Endothelial cell of umbilical vein (primary cell): ENCODE measurements at places on chromosomes 1 and 21. TPM values are rescaled to one million over a fixed set of nuclear protein-coding genes. Genes with fewer than 3 reads are reported as not detected.

- no peaks in the 10 kb centered on the region for H3K27me3 ChIP-seq
- H3K36me3 ChIP-seq = no peaks in the 10 kb centered on the region
- no peak for DNase-seq
- H3K27ac ChIP-seq = no peak overlapping the region
Observed at GRCh38 chr1:193916452-193916851, 730.0 kb upstream of the B3GALT2 start.

DNA sequence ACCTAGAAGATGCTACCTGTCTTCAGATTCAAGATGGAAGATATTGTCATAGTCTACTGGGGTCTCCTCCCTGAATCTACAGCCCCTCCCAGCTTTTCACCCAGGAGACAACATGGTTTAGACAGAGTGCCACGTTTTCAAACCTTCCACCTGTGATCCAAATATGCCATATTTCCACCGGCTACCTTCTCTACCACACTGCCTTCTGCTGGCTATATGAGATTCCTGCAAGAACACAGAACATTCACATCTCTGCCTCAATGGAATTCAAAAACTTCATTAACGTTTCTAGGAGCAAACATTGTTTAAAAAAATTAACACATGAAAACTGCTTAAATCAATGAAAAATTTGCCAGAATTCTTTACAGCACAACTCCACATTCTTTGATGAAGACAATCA lies 12.9 kb upstream of the LELP1 start:
- H3K27ac ChIP-seq = no peak overlapping the region
- DNase-seq = no peak
- H3K4me1 ChIP-seq = no peaks in the 10 kb centered on the region
- no peak overlapping the region for H3K4me3 ChIP-seq
- H3K36me3 ChIP-seq = no peaks in the 10 kb centered on the region

GRCh38 chr21:25881524-25882376 lies 147.0 kb downstream of the GABPA start:
- peaks cover 7% of the 10 kb centered on the region for H3K36me3 ChIP-seq
- H3K27ac ChIP-seq = no peak overlapping the region
- H3K27me3 ChIP-seq = no peaks in the 10 kb centered on the region
- no peak overlapping the region for H3K4me3 ChIP-seq
- DNase-seq = peak; percentile 65

Gene TTC39A
- 0.81 and 1.1 TPM in 2 replicates for polyA plus RNA-seq

Gene MNDA
- not detected in 2 replicates for polyA plus RNA-seq

Gene APOBEC4
- polyA plus RNA-seq = not detected in 2 replicates
